ENCODE measurements at places on chromosomes 12 and 14.

DNA sequence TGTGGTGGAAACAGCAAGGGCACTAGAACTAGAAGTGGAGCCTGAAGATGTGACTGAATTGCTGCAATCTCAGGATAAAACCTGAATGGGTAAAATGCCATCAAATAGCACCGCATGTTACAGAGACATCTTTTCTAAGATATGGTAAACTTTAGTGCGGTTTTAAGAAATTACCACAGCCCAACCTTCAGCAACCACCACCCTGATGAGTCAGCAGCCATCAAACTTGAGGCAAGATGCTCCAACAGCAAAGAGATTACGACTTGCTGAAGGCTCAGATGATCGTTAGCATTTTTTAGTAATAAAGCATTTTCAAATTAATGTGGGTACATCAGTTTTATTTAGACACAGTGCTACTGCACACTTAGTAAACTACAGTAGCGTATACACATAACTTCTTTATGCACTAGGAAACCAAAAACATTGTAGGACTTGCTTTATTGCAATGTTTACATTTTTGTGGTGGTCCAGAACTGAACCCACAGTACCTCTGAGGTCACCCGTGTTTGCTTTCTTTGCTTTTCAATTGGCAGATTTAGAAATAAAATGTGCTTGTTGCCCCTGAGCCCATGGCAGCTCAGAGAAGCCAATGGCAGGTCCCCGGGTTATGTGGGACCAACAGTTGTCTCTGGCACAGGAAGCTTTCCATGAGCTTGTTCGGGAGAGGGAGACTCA is 15.9 kb downstream of the GOLGA3 start:
- DNase-seq = no peak

DNA sequence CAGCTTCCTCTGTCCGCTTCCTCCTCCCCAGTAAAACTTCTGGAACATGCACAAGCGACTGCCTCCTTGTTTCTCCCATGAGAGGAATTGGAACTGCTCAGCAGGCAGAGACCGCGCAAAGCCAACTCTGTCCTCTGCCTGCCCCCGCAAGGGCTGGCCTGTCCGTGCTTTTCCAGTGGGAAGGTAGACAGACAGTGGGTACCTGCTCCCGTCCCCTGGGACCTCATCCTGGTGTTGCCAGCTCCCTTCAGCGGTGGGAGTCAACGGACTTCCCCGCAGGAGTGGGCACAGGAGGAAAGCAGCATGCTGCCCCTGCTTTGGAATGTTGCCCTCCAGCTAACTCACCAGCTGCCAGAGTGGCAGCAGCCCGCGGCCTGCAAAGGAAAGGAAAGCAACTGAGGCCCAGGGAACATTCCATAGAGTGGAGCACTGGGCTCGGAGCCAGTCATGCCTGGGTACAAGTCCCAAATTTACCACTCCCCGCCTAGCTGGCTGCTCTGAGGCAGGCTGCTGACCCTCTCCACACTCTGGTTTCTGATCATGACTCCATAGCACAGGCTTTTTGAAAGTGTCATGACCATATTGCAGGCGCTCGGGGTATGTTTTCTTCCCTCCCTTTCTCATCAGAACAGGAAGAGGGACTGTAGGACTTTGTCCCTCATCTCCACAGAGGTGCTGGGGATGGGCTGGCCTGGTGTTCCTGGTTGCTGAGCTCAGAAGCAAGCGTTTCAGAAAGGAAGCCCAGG is 89.2 kb upstream of the CLMN start:
- DNase-seq = no peak

GRCh38 chr12:7642287-7642686 is 23.4 kb downstream of the APOBEC1 start:
- no peak for DNase-seq

GRCh38 chr14:75437201-75438143 is 9.7 kb downstream of the JDP2 start:
- DNase-seq = no peak

DNA sequence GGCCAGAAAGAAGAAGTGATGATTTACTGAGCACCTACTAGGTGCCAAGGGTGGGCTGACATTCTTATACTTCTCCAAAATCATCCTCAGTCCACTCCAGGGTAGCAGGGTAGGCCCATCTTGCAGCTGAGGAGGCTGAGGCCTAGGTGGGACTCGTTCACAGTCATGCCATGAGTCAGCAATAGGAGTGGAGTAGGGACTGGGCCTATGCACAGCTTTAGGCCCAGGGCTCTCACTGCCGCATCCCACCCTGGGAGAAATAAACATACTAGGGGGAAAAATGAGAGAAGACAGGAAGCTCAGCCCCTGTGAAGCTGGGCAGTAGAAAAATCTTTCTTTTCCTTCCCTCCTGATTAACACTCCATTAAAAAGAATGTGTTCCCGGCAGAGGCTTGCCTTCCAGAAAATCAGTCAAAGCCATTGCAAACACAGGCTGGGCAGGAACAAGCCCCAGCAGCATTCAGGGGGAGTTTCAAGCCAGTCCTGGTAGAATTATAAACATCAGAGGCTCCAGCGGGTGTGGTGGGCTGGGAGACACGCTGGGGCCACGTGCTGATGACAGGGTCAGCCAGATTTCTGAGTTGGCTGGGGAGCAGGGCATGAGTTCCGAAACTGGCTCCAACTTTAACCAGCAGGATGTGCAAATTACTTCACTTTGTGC is 1.8 kb downstream of the HSPB8 start:
- no peak for DNase-seq
